ENCODE measurements at places on chromosomes 3 and 15.

DNA sequence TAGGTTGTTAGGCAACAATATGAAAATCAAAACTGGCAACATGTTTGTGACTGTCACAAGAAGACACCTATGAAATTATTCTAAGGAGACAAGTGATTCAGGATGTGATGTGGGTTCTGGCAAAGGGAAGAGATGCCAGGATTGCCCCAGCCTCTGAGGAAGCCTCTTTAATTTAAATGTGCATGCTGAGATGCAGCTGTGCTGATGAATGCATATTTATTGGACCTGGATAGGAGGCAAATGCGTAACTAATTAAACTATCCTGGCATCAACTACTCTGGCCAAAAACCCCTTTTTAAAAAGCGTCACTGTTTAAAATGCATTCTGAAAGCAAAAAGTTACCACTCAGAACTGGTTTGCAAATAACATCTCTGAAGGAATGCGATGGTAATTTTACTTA is 176.5 kb upstream of the DPH6 start:
- DNase-seq = no peak

GRCh38 chr3:105867712-105868430 is 941 bp downstream of the CBLB start:
- no peak for DNase-seq

- no peak for DNase-seq
Observed at GRCh38 chr15:60172143-60172542, 168.0 kb downstream of the FOXB1 start.

- DNase-seq = no peak
Observed at GRCh38 chr3:59878038-59878427, 828.2 kb upstream of the CFAP20DC start.

- DNase-seq = no peak
Observed at GRCh38 chr3:188817935-188818269, 353.9 kb upstream of the TPRG1 start.

GRCh38 chr3:9970020-9970652 is 16.5 kb downstream of the EMC3 start:
- no peak for DNase-seq

DNA sequence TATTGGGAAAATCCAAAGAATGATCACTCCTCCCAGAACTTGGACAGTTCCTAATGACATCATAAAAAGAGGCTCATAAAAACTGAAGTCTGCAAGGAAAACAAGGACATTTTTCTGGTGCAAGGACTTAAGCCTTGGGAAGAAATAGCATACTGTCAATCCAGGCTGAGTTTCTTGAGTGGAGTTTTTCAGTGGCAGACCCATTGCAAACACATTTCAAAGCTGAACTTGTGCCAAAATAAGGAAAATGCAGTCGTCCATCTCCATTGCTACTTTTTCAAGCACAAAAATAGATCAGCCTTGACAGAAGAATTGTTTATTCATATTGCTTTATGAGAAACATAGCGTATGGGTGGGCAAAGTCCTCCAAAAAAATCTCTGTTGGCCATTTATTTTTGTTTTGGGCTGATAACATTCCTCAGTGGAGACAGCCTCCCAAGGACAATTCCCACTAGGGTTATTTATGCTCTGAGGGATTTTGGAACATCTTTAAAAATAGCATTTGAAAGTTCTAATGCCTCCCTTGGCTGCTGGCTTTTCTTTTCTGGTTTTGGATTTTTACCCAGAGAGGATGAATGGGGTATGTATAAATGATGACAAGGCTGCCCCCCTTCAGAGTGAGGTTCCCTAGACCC is 220.0 kb downstream of the CADPS start:
- no peak for DNase-seq

GRCh38 chr3:53255423-53255774 is 423 bp downstream of the TKT start:
- DNase-seq = peak; percentile 62

- DNase-seq = peak; percentile 60
Observed at GRCh38 chr15:39874890-39875549, 45.0 kb downstream of the GPR176 start.

GRCh38 chr3:181637456-181637855 is 74.3 kb upstream of the SOX2 start:
- DNase-seq = no peak

- peak; percentile 80 for DNase-seq
Observed at GRCh38 chr3:48232734-48233133, 8.2 kb upstream of the ZNF589 start.

DNA sequence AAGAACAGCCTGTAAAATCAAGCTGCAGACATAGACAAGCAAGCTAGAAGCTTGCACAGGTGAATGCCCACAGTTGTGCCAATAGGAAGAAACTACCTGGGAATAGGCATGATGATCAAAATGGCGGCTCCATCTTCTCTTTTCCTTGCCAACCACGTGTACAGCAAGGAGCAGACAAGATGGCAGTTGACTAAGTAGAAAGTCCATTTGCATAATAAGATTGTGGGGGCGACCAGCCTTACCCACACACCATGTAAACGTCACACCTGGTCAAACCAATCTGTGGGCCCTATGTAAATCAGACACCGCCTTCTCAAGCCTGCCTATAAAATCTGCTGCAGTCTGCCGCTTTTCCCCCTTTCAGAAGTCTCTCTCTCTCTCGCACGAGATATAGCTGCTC is 25.1 kb upstream of the ANKRD34C start:
- DNase-seq = no peak

GRCh38 chr3:142960322-142960850 is 3.1 kb downstream of the PAQR9 start:
- no peak for DNase-seq

- DNase-seq = no peak
Observed at GRCh38 chr15:55060836-55061235, 135.9 kb downstream of the RSL24D1 start.

DNA sequence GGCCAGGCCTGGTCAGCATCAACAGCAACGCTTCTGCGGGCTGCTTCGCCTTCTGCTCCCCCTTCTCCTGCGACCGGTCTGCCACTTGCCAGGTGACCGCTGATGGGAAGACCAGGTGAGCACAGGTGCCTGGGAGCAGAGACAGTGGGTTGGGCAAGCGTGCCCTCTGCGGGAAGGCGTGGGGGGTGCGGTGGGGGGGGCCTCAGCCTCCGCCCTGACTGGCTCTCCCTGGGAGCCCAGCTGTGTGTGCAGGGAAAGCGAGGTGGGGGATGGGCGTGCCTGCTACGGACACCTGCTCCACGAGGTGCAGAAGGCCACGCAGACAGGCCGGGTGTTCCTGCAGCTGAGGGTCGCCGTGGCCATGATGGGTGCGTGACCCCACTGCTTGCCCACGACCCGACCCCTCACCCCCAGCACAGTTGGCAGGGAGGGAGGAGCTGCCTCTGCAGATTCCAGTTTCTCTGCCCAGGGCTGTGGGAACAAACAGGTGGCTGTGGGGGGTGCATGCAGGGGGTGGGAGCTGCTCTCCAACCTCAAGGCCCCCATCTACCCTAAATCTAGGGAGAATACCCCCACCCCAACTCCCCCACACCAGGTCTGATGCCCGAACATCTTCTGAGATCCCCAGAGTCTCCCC is 8.8 kb downstream of the STAB1 start:
- DNase-seq = no peak

DNA sequence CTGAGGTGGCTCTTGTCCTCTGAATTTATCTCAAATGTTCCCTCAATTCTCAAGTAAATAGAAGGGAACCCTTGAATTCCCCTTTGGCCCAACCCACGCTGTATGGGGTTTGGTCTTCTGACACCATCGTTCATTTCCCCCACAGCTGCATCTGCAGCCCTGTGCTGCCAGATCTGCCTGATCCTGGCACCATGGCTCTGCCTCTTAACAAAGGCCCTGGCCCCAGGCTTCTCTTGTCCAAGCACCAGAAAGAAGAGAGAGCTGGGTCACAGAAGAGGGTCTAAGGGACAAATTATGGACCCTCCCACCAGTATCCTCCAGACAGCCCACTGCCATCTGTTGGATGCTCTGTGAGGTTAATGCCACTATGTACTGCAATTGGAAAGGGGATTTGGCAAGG is 1.8 kb downstream of the MAP1A start:
- no peak for DNase-seq

DNA sequence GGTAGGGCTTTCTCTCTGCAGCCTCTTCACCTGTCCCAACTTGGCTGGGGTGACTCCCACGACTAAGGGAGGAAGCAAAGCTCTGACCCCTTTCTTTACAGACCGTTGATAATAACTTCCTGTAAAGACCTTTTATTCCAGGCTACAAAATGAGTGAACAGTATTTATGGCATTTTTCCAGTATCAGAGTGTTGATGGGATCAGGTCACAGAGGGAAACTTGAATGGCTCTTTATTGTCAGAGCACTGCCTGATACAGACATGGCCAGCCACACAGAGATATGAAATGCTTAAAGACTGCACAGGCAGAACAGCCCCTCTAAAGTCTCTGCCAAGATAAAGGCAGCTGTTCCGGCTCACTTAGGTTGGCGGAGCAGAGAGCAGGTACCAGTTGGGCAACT is 1033.9 kb upstream of the NR2F2 start:
- DNase-seq = no peak

- no peak for DNase-seq
Observed at GRCh38 chr15:77352887-77353286, 67.0 kb downstream of the PEAK1 start.

DNA sequence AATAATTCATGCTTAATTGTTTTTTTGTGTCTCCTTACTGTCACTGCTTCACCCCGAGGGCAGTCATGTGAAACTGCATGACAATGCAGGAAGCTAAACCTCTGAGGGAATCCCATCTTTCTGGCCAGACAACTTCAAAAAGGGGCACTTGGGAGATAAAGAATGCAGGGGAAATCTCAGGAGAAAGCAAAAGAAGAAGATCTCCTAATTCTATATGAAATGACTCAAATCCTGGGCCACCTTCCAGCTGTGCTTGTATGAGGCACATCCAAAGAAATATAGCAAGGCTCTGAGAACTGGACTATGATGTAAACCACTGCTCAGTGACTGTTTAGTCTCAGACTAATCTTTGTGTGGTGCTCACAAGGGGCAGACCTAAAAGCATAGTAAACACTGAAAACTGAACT is 22.6 kb upstream of the UMPS start:
- no peak for DNase-seq

GRCh38 chr15:66036859-66037258 is 167.6 kb downstream of the RAB11A start:
- DNase-seq = no peak

- DNase-seq = no peak
Observed at GRCh38 chr3:19937459-19938294, 3.7 kb upstream of the EFHB start.

GRCh38 chr3:165206454-165207266 is 10.5 kb upstream of the SLITRK3 start:
- peak; percentile 76 for DNase-seq

- DNase-seq = no peak
Observed at GRCh38 chr15:97929456-97930229, 30.9 kb upstream of the ARRDC4 start.

DNA sequence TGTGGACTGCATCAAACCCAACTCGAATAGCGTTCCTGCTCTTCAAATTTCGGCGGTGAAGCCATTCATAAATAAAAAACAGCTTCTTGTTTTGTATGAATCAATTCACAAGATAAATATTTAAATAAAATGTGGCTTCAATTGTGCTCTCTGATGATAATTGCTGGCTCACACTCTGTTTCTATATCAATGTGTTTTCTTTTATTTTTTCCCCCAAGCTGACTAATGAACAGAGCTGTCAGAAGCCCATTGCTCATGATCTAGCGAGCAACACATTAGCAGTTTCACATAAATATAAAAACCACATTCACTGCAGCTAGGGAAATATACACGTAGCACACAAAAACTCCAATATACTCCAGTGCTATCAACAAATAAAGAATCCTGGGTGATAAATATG is 45.0 kb upstream of the FOXP1 start:
- DNase-seq = no peak

DNA sequence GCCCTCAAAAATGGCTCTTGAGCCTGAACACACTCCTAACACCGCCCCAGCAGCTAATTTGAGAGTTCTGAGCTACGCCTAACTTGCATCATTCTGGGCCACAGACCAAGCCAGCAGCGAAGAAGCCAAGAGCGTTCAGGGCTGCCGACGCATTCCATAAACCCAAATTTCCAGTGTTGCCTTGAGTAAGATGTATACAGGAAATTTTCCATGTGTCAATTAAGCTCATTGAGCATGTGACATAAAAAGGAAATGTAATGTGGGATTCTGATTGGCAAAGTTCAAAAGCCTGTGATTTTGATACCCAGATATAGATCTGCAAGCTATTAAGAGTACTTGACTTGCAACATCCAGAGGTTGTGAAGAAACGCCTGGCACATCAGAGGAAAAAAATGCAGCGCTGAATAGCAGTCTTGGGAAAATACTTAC is 148.6 kb upstream of the NR2F2 start:
- no peak for DNase-seq

- no peak for DNase-seq
Observed at GRCh38 chr3:37053753-37054152, 60.4 kb downstream of the MLH1 start.

GRCh38 chr15:70596354-70597055 is 166.9 kb downstream of the UACA start:
- peak; percentile 11 for DNase-seq

DNA sequence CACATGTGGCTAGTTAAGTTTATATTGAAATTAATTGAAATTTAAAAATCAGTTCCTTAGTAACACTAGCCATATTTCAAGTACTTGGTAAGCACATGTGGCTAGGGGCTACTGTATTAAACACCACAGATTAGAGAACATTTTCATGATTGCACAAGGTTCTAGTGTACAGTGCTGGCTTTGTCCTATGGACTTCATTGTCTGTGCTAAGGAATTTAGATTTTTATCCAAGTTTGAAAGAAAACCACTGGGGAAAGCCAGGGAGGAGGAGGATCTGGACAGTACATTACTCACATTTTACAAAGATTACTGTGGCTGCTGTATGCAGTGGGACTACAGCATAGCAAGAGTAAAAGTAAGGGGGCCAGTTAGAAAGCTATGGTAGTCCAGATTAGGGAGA is 13.9 kb downstream of the STAC start:
- DNase-seq = no peak

- no peak for DNase-seq
Observed at GRCh38 chr3:114892880-114893279, 254.2 kb downstream of the ZBTB20 start.

DNA sequence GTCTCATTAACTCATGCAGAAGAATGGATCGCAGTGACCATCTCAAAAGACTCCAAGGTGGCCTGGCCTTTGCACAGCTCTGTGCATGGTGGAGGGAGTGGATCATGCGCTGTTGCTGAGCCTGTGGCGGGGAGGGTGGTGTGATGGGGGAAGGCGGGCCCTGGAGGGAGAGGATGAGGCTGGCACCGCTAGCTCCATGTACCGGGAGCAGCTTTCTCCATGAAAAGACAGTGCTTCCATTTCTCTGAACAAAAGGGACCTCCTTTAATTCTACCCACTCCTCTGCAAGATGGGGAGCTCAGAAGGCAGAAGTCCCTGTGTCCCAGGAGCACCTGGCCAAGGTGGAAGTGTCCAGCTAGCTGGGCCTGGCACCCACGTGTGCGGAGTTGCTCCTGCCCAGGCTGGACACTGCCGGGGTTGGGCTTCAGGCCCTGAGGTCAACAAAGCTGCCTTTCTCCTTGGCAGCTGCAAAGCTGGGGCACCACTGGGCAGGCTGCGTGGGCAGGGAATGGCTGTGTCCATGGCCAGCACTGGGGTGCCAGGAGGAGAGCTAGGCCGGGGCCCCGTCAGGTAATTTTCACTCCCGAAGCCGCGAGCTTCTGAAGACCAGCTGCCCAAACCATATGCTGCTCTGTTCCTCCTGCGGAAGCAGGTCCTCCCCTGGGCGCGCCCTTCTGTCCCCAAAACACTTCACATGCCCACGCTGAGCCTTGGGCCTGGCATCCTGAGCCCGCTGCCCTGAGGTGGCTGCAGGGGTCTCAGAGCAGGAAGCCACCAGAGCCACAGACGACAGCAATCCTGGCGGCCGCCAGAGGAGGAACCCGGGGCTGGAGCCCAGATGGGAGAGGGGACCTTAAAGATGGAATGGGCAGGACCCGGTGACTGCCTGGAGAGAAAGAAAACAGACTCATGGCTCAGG is 6.4 kb downstream of the MAP6D1 start:
- DNase-seq = no peak

All from GM12865 (cell line).